EH (cell line): ENCODE measurements at places on chromosomes 3 and 15.

DNA sequence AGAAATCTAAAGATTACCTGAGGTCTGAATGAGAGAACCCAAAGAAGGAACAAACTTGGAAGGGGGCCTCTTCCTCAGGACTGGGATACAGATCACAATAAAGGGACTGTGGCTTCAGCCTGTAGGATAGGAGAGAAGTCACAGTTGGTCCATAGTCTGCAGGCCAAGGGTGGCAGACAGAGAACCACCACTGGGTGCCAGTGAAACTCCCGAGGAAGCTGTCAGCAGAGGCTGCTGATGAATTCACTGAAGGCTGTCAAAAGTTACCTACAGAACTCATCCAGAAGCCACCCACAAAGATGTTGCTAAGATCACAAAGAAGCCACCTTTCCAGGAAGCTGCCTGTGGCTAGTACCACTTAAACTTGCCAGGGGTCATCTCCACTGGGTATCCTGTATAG lies 78.5 kb downstream of the TMCO5A start:
- DNase-seq: no peak

- DNase-seq: peak; percentile 54
Measured at GRCh38 chr3:8324747-8325146, 176.9 kb upstream of the LMCD1 start.

DNA sequence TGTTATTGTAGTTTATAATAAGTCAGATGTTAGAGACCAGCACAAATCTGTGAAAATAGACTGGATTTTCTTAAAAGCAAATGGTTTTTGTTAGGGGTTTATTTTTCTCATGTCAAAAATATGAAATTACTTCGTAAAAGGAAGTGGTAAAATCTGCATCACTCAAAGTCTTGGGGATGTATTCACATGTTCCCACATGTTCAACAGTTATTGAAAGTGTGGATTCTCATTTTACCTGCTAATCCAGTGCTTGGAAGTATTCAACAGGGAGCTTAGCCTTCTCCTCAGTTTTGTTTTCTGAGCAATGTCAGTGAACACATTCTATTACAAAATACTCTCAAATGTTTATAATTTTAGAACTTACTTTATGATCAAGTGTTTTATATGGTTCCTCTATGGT lies 352.0 kb downstream of the SOX2 start:
- no peak for DNase-seq

GRCh38 chr3:143295201-143296080 lies 175.9 kb downstream of the CHST2 start:
- no peak for DNase-seq

DNA sequence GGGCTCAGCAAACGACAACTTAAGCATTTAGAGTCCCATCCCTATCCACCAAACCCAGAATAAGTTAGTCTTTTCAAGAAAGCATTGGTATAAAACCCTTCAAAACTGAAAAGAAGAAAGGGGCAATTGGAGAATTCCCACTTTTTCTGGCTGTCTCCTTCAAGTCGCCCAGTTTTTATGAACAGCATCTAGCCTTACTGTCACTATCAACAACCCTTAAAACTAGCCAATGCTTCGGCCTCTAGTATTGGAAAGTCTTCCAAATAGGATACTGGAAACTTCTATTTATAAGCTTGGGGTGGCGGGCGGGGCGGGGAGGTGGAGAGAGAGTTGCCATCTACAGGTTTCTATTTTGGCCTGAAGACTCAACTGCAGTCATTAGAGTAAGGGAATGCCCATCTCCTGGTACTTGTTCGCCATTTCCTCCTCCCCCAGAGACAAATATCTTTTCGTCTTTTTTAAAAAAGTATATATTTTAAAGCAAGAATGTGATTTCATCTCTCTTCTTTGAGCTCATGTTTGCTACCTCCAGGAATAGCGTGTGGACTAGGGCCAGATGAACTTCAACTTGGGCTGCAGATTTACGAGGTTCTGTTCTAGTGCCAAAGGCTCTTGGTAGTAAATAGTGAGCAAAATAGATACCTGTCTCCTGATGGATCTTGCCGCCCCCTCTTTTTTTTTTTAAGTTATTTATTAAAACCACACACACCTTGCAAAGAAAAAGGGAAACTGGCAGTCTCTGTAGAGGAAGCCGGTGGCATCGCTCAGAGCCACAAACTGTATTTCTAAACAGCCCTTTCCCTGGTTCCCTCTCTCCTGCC lies 2.7 kb downstream of the BCL6 start:
- peak; percentile 62 for DNase-seq
